ENCODE measurements at places on chromosomes 3 and 15.

- DNase-seq = peak; percentile 28
Observed at GRCh38 chr15:50907601-50908208, 778 bp upstream of the AP4E1 start.

- no peak for DNase-seq
Observed at GRCh38 chr15:40471105-40471807, 472 bp downstream of the CHST14 start.

DNA sequence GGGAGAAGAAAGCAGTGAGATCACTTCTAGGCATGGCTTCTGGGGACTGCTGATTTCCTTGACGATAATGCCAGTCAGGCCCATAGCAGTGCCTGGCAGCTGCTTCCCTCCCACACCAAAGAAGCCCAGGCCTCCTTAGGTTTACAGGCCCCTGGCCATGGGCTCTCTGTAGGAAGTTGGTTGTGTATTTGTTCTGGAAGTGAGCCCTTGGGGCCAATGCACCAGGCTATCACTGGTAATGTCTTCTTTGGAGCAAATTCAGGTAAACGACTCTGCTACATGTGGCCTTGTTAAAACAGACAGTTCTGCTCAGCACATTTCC, 89.3 kb downstream of the CCNL1 start:
- DNase-seq = no peak

- DNase-seq = no peak
Observed at GRCh38 chr15:59268852-59269407, 62.3 kb downstream of the LDHAL6B start.

DNA sequence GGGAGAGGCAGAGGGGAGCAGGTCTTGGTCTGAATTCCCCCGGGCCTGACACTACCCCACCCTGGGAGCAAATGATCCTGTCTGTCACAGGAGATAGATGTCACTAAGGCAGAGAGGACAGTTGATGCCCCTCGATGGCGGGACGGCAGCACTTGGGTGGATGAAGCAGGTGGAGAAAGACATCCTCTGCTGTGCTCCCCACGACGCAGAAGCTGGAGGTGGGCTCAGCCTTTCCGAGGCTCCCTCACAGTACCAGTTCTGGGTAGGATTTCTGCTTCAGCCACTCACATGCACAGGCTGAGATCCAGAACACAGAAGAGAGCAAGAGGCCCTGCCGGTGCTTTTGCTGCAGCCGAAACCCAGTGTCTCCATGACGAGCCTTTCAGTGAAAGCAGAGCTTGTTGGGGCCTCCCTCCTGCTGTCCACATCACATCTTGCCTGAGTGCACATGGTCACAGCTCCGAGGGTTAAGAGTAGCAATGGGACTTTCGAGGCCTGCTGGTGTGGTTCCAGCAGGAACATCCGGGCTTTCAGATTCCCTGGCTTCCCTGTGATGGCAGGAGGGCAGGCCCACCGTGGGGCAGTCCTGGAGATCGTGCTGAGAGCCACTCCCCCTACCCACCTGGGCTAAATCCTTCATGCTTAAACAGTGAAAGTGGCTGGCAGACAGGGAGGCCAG, 107.3 kb upstream of the PRR20G start:
- DNase-seq = no peak

GRCh38 chr3:133440652-133441051, 40.8 kb downstream of the BFSP2 start:
- DNase-seq = no peak

DNA sequence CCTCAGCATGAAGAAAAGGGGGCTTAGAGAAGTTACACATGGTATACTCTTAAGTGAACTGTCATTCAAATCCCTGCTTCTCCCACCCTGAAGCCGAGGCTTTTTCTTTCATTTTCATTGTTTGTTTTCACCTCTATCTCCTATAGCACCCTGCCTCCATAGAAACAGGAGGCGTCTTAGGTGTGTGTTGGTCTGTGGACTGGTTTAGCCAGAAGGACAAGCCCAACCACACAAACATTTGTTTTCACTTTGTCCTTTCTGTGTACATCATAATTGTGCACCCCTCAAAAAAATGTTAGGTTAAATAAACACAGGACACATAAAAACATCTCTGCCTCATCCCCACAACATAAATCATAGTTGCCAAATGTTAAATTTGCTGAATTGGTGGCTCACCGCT, 73.3 kb upstream of the UBE2E2 start:
- no peak for DNase-seq

DNA sequence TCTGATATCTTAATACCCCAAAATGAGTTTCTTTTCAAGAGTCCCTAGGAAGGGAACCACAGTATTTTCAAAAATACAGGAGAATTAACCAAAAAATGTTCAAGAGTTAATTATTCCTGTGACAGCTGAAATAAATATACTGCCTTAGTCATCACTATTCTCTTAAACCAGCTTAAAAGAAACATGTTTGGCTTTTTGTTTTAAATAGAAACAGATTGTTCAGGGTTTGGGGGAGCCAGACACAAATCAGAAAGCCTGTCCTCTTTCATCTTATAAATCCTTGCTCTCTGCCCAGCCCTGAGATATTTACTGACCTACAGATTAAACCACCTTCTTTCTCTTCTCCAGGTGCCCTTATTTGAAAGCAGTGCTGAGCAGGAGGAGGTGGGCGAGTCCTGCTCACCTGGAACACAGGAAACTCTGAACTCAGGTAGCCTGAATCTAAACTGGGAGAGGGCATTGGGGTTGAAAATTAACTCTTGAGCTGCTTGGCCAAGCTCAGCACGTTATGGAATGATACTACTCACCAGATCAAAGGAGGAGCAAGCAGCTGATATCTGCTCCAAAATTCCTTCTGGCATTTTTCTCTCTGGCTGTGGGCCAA, 84.1 kb upstream of the SPRED1 start:
- no peak for DNase-seq

- DNase-seq = no peak
Observed at GRCh38 chr15:93719921-93720351, 511.4 kb upstream of the MCTP2 start.

- no peak for DNase-seq
Observed at GRCh38 chr3:192915304-192915703, 2.4 kb downstream of the MB21D2 start.

DNA sequence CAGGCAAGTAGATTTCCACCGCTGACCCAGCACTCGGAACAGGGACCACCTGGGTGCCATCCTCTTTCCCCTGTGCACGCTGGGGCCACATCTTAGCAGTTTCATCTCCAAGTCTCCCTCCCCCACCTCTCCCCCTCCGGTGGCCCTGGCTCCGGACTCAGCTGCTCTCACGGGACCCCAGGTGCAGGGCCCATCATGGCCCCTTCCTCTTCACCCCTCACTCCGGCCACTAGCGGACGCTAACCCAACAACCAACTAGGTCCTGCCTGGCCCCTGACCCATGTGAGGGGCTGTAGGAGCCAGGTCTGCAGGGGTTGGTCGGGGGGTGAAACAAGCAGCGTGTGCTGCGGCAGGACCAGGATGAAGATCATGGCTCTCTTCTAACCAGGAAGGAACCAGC, 31.3 kb upstream of the IQSEC1 start:
- no peak for DNase-seq

- DNase-seq = no peak
Observed at GRCh38 chr15:83835479-83835878, 181.6 kb downstream of the ADAMTSL3 start.

- no peak for DNase-seq
Observed at GRCh38 chr3:60217156-60217911, 1033.9 kb downstream of the FHIT start.

DNA sequence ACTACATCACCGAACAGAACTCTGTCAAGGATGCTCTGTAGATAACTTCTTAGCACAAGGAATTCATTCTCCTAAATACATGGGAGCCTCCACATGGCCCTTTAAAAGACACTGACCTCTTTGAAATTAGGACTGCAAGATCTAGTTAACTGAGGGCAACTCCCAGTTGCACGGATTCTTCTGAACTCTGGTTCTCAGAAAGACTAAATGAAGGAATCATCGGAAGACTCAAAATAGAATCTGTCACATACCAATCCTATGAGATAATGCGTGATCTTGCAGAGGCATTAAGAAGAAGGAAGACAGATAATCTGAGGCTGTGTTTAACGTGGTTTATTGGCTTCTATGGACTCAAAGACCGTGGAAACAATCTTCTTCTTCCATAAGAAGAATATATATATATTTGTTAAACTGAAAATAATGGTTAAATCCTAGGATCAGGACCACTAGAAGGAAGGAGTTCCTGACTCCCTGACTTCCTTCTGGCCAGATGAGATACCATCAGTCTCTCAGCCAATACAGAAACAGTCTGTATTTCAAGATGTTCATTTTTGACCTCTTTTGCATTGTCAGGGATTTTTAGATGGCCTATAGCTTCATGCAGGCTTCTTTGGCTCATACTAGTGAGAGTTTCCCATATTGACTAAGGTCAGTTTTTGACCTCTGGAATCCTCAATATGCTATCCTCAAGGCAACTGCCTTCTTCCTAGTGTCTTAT, 33.9 kb upstream of the TBC1D23 start:
- no peak for DNase-seq

- DNase-seq = no peak
Observed at GRCh38 chr3:3666664-3667063, 132.6 kb upstream of the LRRN1 start.

- no peak for DNase-seq
Observed at GRCh38 chr3:52361011-52361410, 44.9 kb downstream of the DNAH1 start.

- no peak for DNase-seq
Observed at GRCh38 chr3:122974764-122975162, 52.8 kb downstream of the SEMA5B start.

- no peak for DNase-seq
Observed at GRCh38 chr3:53996141-53996874, 104.6 kb upstream of the SELENOK start.

GRCh38 chr3:140704733-140705132, 26.9 kb downstream of the TRIM42 start:
- DNase-seq = no peak

GRCh38 chr3:170232266-170232665, 10.0 kb downstream of the PRKCI start:
- DNase-seq = no peak

GRCh38 chr3:55481744-55482495, 5.2 kb downstream of the WNT5A start:
- no peak for DNase-seq

DNA sequence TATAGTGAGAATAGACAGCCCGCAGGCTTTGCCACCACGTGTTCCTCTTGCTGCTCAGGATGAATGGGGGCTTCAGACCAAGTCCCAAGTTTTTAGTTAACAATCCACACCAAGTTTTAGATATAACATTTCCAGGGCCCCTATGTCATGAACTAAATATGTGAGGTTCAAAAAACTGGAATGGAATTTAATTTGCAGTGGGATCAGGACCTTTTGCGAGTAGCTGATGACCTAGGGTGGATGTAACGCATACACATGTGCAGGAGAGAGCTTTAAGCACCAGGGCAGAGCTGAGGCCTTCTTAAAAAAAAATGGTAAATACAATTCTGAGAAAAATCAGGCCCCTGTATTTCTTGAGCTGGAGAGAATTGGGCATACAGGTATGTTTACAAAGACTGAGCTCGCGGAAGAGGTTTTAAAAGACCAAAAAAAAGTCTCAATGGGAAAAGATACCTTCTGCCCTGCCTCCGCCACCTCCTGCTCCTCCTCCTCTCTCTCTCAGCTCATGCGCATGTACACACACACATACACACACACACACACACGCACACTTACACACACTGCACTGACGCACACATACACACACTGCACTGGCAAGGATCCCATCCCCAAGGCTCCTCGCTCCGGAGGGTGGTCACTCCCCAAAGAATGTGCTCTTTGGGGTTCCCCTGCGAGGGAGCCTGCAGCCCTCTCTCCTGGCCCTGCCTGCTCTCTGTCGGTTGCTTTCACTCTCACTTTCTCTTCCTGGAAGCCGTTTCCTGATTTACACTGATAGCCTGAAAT, 48.2 kb upstream of the IGF1R start:
- peak; percentile 11 for DNase-seq

DNA sequence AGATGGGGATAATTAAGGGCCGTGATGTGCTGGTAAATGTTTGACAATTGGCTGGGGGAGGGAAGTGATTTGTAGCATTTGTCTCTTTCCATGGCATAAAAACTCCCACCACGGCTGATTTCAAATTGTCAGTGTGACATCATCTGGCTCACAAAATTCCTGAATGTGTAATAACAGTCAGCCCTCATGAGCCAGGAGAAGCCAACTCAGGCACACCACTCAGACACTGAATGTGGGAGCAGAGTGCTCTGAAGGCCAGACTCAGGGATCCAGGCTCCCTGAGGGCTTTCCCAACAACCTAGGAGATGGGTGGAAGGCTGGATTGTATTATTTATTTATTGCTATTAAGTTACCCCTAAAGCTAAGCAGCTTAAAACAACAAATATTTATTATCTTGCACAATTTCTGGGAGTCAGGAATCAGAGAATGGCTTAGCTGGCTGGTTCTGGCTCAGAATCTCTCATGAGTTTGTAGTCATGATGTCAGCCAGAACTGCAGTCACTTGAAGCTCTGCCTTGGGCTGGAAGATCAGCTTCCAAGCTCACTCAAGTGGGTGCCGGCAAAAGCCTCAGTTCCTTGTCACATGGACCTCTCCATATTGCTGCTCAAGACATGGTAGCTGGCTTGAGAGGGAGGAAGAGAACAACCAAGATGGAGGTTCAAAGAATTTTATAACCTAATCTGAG, 6.5 kb upstream of the CPEB1 start:
- no peak for DNase-seq

DNA sequence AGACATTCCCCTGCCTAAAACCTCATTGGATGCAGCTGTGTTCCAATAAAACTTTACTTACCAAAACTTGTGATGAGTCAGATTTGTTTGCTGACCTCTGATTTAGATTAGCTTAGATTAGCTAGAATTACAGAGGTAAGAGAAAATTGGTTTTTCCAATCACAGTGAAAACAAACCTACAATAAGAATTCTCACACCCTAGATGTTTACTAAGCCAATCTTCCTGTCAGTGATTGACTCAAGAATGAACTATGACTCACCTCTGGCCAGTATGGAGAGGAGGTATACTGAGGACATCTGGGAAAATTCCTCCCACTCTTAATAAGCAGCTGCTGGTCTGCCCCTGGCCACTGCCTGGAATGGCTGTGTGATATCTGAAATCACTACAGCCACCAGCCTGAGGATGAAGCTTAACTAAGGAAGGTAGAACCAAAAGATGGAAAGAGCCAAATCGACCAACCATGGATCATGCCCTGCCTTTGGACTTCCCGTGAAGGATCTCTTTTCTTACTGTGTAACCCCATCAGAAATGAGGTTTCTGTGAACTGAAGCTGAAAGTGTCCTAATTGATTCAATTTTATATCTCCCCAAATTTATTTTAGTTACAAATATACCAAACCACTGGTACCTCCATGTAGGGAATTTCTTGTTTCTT, 19.0 kb upstream of the GHSR start:
- DNase-seq = no peak

DNA sequence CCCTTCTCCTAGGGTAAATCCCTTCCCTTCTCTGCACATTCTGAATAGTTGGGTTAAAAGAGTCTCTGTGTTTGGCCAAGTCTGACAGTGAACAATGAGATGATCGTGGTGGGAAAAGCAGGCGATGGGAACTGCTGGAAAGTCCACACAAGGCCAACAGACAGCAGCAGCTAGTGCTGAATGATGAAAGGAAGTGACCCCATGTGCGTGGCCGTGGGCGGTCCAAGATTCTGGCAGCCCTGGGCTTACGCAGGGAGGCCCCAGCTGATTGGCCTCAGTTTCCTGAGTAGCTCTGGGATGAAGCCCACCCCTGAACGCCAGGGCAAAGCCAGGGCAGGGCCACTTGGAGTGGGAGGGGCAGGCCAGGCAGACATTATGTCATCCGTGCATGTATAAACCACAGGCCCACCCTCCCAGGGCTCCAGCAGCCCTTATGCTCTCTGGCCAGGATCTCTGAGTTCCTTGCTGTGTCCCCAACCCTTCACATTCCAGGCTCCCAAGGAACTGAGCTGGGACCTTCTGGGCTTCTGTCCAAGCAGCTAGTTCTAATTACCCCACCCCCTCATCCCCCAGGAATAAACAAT, 57.8 kb downstream of the CDC25A start:
- no peak for DNase-seq
